Cerebellum (tissue), 4 donors: ENCODE measurements at places on chromosomes 5 and 9. TPM values are rescaled to one million over a fixed set of nuclear protein-coding genes. Genes with fewer than 3 reads are reported as not detected.
A peak's percentile ranks its signal among the peaks of the same experiment; 100 is the strongest.

GRCh38 chr5:179974946-179975712, 67.4 kb upstream of the TBC1D9B start:
- DNase-seq, result peak; percentile 34

Gene LCN2
- not detected for total RNA-seq

Gene IL9
- total RNA-seq, result not detected

- no peak for DNase-seq
Measured at GRCh38 chr5:81534441-81534840, 140.5 kb upstream of the ACOT12 start.
